Esophagus muscularis mucosa (tissue), 4 donors: ENCODE measurements at places on chromosomes 6 and 20.

GRCh38 chr20:21258411-21258810, 44.7 kb upstream of the XRN2 start:
- DNase-seq = no peak

GRCh38 chr6:93962566-93962965, 543.2 kb upstream of the EPHA7 start:
- no peak for DNase-seq

DNA sequence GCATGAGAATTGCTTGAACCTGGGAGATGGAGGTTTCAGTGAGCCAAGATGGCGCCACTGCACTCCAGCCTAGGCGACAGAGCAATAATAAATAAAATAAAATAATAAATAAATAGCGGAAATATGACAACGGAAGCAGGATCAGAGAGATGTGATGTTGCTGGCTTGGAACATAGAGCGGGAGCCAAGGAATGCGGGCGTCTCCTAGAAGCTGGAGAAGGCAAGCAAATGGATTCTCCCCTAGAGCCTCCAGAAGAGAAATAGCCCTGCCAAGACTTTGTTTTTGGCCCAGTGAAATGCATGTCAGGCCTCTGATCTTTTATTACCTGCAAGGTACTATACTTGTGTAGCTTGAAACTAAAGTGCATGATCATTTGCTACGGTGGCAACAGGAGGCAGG, 12.4 kb downstream of the KIAA1755 start:
- DNase-seq = no peak

DNA sequence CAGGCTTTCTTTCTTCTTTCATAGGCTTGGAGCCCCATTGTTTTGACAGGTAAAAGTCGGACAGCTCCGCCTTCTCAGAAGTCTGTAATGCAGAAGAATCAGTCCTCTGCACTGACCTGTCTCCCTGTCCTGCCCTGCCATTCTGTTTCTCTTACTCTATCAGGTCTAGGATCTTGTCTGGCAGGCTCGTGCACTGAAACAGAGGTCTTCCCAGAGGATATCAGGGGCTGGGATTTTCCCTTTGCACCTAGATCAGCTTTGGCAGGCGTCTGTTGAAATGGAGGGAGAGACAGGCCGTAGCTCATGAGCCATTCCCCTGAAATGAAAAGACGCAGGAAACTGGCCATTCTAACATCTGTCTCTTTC, 25.0 kb downstream of the KIF3B start:
- no peak for DNase-seq

DNA sequence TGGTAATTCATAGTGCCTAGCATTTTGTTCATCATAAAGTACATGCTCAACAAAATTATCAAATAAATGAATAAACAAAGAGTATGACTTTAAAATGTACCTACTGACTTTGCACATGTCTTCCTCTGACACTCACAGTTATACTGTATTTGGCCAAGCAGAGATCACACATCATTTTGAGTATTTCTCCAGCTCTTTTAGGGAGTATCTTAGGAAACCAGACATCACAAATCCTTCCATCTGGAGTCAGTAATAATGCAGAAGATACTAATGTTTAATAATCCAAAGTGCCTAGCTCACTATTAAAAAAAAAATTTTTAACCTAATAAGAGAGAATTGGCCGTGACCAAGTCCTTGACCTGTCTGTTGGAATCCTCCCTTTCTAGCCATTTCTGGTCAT, 154.6 kb downstream of the ZNF217 start:
- no peak for DNase-seq

DNA sequence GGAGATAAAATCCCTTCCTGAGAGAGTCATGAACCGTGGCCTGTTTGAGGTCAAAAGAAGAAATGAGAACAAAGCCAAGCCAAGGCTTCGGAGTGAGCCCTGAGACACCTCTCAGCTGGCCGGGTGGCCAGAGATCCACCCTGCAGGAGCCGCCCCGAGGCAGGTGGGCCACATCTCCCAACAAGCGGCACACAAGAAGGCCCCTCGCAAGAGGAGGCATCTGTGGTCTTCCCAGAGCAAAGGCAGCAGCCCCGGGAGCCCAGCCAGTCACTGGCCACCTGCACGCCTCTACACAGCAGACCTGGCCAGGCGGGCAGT, 30.9 kb upstream of the AFDN start:
- DNase-seq = peak; percentile 66

- DNase-seq = no peak
Observed at GRCh38 chr6:119533603-119534279, 184.2 kb upstream of the MAN1A1 start.

DNA sequence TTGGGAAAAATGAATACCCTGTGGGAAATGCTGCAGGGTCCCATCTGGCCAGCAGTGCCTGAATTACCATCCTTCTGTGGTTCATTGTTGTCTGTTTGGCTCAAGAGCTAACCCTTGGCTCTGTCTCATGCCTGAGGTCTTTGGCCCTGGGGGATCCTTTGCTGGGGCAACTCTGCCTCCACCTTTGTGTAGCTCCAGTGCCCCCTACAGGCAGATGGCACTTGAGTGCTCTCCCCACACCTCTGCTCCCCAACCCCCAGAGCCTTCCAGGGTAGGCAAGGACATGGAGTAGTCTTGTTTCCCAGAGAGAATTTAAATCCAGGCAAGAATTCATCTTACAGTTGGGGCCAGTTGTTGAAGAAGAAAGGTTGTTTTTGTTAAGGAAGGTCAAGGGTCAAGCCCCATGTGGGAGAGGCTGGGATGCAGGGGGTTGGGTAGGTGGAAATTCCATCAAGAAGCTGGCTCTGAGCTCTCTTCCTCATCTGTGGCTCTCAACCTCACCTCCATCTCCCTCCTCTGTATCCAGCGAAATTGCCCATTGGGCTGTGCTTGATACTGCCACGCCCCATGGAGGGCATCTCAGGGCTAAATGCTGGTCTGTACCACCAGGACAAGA, 44.2 kb downstream of the ZNF831 start:
- no peak for DNase-seq

DNA sequence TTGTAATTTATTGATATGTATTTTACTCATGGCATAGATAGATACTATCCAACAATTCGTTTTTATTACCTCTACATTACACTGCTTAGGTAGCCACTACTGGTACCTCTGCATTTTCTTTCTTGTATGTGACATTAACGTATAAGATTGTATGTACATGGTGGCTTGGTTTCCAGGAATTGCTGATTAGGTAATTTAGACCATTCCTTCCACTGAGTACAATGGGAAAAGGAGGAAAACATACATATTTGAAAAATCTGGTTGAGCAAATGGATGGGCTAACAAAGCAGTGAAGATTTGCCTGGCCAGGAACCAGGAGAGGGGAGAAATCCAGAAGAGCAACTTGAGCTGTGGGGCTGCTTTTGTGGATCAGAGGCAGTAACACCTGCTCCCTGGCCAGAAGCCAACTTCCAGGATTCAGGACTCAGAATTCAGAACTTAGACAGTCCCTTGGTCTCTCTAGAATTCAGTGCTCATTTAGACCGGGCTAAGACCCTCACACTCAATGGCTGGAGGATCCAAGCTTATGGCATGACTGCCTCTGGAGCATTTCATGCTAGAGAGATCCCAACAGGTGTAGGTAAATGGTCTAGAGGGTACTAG, 17.9 kb upstream of the MICB start:
- peak; percentile 45 for DNase-seq

- peak; percentile 70 for DNase-seq
Observed at GRCh38 chr6:166903027-166903426, 53.3 kb downstream of the RNASET2 start.

- DNase-seq = no peak
Observed at GRCh38 chr20:48706116-48706656, 121.6 kb downstream of the PREX1 start.

GRCh38 chr6:112839525-112839961, 492.4 kb downstream of the RFPL4B start:
- no peak for DNase-seq

GRCh38 chr6:56821005-56821432, 133.9 kb upstream of the BEND6 start:
- no peak for DNase-seq

GRCh38 chr20:57323034-57323433, 6.6 kb upstream of the SPO11 start:
- DNase-seq = peak; percentile 86
